ENCODE measurements at places on chromosomes 3 and 15.

GRCh38 chr3:19937459-19938294, 3.7 kb upstream of the EFHB start:
- DNase-seq, result no peak

GRCh38 chr3:127462111-127462655, 128.3 kb downstream of the TPRA1 start:
- no peak for DNase-seq

- no peak for DNase-seq
These were observed 39.9 kb downstream of the IFT57 start for GRCh38 chr3:108182339-108182738.

DNA sequence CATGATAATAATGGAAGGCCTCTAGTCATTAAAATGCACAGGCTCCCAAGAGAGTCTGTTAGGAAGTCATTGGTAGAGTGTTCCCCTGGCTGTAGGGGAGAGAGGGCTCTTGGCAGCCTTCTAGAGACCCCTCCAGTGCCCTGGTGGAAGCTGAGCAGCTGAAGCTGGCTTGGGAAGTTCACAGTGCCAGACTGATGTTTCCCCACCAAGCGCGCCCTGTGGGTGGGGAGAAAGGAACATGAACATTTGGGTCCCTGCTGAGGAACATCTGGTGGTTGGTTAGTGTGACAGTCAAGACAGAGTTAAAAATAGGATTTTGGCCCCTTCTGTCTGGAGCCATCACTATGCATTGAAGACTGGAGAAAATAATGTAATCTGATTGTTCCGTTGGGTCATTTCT, 37.1 kb upstream of the RGMA start:
- no peak for DNase-seq

DNA sequence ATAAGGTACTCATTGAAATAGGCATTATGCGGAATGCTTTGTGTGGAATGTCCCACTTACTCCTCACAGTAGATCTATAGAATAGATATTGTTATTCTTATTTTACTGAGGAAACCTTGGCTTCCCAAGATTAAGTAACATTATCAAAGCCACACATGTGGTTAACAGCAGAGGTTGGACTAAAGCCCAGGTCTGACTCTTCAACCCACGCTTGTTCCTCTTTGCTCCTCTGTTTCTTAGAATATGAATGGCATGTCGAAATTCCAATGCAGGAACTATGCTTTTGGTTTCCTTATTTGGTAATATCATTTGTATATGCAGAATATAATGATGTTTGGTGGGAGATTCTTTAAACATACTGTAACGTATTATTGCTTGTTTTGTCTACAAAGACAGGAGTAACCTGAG, 818.8 kb upstream of the LMCD1 start:
- no peak for DNase-seq

DNA sequence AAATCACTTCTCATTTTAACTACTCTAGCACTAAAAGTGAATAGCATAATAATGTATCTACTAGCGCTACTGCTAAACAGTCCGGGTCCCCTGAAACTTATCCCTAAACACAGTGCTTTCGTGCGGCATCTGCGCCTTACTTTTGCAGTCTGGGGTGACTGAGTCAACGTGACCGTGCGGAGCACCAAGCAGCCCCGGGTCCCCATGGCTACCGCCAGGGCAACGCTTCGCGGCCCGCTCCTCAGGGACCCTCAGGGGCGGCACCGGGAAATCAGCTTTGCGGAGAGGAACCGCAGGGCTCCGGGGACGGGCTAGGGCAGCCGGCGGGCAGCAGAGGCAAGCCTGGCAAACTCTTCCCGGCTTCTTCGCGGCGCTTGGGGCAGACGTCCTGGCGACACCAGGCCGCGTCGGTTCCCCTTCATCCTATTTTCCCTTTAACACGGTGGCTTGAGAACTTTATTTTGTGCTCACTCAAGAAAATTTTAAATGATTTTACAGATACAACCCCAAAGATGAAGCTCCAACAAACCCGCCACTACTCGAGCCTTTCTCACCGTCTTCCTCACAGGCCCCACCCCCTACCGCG, 757 bp upstream of the DIPK2A start:
- peak; percentile 38 for DNase-seq

- peak; percentile 19 for DNase-seq
These were observed 4.3 kb downstream of the ISL2 start for GRCh38 chr15:76340803-76341365.

DNA sequence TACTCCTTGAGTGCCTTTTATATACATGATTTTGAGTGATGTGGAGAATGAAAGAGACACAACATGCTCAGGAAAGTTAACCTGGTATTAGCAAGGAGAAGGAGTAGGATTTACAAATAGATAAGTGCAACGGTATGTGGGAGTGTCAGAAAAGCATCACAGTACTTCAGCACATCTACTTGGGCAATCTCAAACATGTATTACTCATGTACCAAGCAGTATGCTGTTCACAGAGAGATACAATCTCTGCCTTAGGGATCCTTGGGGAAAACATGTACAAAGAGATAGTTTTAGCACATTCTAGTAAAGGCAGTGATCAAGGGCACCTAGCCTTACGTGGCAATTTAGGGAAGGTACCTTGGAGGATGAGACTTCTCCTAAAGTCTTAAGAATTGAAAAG, 146.5 kb downstream of the FILIP1L start:
- no peak for DNase-seq

DNA sequence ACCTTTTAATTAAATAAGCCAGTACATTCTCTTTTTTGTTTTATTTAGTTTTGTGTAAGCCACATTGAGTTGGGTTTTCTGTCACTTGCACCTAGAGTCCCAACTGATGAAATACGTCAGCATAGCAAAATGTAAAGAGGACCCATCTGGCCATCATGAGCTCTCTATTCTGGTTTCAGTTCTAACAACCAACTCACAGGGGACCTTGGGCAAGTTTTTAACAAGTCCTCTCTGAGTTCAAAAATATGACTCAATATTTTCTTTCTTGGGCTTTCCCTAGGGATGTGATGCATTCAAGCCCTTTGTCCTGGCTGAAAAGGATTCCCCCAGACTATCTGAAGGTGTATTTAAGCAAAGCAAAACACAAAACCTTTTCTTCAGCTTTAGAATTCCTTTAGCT, 32.9 kb downstream of the PLCH1 start:
- no peak for DNase-seq

GRCh38 chr15:43241100-43241499, 20.3 kb upstream of the EPB42 start:
- DNase-seq, result no peak

DNA sequence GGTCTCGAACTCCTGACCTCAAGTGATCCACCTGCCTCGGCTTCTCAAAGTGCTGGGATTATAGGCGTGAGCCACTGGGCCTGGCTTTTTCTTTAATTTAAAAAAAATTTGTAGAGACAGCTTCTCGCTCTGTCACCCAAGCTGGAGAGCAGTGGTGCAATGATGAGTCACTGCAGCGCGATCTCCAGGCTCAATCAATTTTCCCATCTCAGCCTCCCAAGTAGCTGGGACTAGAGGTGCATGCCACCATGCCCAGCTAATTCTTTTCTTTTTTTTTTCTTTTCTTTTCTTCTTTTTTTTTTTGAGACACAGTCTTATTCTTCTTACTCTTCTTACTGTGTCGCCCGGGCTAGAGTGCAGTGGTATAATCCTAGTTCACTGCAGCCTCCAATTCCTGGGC, 19.8 kb downstream of the TUBGCP4 start:
- no peak for DNase-seq

- DNase-seq, result no peak
These were observed 7.8 kb downstream of the LRCH3 start for GRCh38 chr3:197798863-197799262.

- no peak for DNase-seq
These were observed 1.0 kb downstream of the ZNF589 start for GRCh38 chr3:48241796-48242455.

DNA sequence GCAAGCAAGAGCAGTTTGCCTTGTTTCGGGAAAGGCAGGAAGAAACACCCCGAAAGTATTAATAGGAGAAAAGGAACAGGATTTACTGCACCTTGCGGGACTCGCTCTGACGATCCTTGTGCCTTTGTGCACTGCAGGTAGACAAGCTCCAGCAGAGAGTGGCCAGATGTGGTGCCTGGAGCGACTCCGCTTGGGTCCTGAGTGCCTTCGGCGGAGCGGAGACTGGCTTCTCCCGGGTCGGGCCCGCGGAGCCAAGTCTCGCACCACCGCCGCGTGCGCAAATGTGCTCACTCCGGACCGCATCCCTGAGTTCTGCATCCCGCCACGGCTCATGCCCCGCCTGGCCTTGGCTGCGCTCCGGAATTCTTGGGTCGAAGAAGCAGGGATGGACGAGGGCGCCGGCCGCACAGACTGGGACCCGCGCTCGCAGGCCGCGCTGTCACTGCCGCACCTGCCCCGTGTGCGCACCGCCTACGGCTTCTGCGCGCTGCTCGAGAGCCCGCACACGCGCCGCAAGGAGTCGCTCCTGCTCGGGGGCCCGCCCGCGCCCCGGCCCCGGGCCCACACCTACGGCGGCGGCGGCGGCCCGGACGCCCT, 769 bp downstream of the C2CD4A start:
- DNase-seq, result peak; percentile 15

DNA sequence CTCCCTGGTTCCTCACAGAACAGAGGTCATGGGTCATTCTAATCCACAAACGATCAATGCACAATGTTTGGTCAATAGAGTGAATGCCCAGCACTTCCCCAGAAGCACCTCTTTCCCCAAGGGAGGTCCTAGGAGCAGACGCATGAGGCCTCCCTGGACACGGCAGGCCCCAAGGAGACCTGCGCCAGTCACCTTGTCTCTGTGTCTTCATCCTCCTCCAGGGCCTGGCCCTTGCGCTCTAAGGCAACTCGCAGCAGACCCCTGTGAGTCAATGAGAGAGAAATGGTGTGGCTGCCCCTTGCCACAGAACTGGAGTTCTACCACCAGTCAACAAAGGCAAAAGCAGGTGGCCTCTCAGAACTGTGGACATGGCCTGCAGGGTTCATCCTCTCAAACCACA, 18.1 kb downstream of the ALS2CL start:
- DNase-seq, result no peak

- no peak for DNase-seq
These were observed 81.1 kb upstream of the VGLL4 start for GRCh38 chr3:11724615-11725339.

- no peak for DNase-seq
These were observed 218.8 kb downstream of the TBL1XR1 start for GRCh38 chr3:176978441-176978840.

GRCh38 chr3:173416070-173416469, 18.5 kb downstream of the NLGN1 start:
- DNase-seq, result no peak

DNA sequence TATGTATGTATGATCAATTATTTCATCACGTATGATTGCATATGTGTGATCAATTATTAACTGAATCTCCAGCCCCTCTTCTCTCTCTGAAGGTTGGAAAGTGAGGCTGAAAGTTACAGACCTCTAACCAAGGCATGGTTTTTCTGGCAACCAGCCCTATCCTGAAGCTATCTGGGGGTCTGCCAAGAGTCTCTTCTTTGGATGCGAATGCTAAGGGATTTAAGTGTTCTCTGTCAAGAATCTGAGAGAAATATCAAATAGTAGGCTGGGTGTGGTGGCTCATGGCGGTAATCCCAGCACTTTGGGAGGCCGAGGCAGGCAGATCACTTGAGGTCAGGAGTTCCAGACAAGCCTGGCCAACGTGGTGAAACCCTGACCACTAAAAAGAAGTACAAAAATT, 8.1 kb downstream of the NKTR start:
- DNase-seq, result no peak

- no peak for DNase-seq
These were observed 220.5 kb upstream of the ADAMTS9 start for GRCh38 chr3:64908251-64908685.

DNA sequence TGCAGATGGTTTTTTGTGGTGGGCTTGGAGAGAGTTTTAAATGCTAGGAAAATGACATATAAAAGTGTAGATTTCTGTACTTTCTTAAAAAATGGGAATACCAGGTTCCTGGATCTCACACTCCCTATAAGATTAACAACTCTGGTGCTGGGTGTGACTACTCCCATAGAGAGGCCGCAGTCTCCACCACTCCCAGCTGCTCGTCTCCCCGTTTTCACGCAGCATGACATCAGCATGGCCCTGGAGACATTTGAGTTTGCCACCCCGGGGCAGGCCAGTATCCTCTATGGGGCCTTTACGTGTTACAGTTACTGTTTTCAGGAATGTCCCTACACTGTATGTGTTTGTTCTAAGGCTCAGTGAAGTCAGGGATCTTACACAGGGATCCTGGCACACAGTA, 126.7 kb upstream of the ATP2B2 start:
- DNase-seq, result no peak

DNA sequence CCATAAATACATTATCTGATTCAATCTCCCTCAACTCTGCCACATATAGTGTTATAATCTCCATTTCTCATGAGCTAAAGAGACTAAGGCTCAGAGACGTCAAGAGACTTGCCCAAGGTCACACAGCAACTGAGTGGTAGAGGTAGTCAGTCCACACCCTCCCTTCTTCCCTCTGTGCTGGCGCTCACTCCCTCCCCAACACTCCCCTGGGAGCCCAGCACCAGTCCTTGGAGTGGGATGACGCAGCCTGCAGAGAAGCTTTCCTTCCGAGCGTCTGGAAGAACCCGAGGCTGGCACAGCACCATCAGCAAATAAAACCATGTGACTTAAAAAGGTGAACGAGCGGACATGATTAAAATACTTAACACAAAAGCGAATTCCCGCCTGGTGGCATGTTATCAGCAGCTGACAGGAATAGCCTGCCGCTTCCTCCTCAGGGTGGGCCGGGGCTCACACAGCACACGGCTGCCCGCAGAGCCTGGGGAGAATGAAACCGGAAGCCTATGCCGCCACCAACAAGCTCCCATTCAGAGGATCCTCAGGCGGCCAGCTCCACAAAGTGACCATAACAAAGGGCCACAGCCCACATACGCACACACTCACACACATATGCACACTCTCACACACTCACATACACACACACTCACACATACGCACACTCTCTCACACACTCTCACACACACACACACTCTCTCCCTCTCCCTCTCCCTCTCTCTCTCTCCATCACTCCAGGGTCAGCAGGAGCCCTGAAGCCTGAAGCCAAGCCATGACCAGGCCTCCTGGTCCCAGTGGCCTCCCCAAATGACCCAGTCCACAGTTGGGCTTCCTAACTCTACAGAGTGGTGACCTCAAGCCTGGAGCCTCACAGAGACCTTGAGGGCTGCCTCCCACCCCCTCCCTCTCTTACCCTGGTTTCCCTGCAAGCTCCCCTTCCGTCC, 120.5 kb downstream of the XXYLT1 start:
- DNase-seq, result no peak

- DNase-seq, result no peak
These were observed 905.3 kb upstream of the ALCAM start for GRCh38 chr3:104461431-104461830.

DNA sequence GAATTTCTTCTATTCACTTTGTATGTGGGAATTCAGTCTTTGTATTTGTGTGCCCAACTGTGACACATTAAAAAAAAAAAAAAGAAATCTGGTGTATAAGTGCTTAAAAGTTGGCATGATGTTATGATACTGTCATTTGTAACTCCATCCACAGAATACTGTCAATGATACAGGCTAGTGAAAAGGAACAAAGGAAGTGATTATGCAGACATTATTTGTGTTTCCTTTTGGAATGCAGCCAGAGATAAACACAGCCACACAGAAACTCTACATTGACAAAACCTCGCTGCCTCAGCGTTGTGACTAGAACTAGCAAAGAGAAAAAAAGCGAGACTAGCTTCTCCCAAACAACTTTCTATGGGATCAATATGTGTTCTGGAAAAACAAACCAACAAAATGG, 519.2 kb upstream of the AGTR1 start:
- no peak for DNase-seq

GRCh38 chr3:97278506-97278905, 464.1 kb downstream of the EPHA6 start:
- DNase-seq, result no peak
